ENCODE measurements at places on chromosomes 1 and 21. TPM values are rescaled to one million over a fixed set of nuclear protein-coding genes. Genes with fewer than 3 reads are reported as not detected.

The ESRRG gene
- total RNA-seq: 0.13 TPM

The MARK1 gene
- 1.3 TPM for total RNA-seq

The CD84 gene
- under 0.01 TPM for total RNA-seq

The DMBX1 gene
- total RNA-seq: not detected

The FNBP1L gene
- total RNA-seq: 7.7 TPM

The MATN1 gene
- total RNA-seq: 0.26 TPM

The ZMPSTE24 gene
- 105 TPM for total RNA-seq

All from aortic smooth muscle cell (primary cell).